Muscle of leg (tissue), 16 donors: ENCODE measurements at places on chromosomes 1 and 21. TPM values are rescaled to one million over a fixed set of nuclear protein-coding genes. Genes with fewer than 3 reads are reported as not detected.
A peak's percentile ranks its signal among the peaks of the same experiment; 100 is the strongest.

CD34 gene
- 174 TPM for polyA plus RNA-seq

DNA sequence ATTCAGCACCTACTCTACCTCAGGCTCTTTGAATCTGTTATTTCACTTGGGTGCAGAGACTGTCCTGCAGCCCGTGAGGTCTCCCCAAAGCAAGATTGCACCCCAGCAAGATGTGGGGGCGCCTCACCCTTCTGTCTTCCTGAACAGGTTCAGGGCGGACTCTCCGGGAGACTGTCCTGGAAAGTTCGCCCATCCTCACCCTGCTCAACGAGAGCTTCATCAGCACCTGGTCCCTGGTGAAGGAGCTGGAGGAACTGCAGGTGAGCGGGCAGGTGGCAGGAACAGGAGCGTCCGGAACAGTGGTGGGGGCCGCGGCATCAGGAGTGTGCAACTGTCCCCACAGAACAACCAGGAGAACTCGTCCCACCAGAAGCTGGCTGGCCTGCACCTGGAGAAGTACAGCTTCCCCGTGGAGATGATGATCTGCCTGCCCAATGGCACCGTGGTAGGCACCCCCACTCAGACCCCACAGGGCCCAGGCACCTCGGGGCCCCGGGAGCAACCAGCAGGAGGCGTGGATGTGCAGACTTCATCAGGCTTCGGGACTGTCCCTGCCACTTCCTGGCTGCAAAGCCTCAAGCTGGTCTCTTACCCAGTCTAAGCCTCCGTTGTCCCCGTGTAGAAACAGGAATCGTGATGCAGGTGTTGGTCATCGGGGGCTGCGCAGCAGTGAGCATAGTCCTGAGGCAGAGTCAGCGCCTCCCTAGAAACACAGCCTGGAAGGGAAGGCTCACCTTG is 5.9 kb upstream of the MTFR1L start:
- DNase-seq, result no peak

GRCh38 chr1:186454981-186455380 is 5.9 kb downstream of the PDC start:
- no peak for DNase-seq

- peak; percentile 61 for DNase-seq
These were observed 7.3 kb upstream of the CTRC start for GRCh38 chr1:15430787-15431570.
